ENCODE measurements at places on chromosomes 1 and 21.

DNA sequence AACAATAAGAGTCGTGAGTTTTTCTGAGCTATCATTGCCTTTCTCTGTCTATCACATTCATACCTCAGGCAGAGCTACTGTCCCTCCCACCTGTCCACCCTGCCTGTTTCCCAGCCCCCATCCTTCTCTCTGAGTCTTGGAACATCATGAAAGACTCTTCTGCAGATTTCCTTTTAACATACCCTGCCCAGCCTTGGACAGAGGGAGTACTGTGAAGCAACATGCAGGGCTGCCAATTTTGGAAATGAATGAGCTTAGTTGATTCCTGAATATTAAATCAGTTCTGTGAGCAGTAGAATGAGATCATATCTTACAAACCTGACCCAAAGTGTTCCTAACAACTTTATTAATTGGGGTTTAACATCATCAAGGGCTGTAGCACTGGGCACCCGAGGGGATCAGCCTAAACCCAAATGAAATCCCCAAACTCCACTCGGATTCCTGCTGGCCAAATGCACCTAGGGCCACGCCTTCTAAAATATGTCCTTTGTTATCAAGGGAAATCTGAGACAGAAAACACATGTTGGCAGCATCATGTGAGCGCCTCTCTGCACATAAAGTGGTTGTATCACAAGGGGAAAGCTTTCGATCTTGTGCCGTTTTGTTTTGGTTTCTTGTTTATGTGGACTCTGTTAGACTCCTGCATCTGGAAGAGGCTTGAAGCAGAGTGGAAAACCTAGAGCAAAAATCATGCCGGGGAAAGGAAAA is 357.6 kb downstream of the KIF26B start:
- DNase-seq = no peak

- DNase-seq = no peak
Measured at GRCh38 chr1:5578690-5579089, 413.5 kb downstream of the NPHP4 start.

DNA sequence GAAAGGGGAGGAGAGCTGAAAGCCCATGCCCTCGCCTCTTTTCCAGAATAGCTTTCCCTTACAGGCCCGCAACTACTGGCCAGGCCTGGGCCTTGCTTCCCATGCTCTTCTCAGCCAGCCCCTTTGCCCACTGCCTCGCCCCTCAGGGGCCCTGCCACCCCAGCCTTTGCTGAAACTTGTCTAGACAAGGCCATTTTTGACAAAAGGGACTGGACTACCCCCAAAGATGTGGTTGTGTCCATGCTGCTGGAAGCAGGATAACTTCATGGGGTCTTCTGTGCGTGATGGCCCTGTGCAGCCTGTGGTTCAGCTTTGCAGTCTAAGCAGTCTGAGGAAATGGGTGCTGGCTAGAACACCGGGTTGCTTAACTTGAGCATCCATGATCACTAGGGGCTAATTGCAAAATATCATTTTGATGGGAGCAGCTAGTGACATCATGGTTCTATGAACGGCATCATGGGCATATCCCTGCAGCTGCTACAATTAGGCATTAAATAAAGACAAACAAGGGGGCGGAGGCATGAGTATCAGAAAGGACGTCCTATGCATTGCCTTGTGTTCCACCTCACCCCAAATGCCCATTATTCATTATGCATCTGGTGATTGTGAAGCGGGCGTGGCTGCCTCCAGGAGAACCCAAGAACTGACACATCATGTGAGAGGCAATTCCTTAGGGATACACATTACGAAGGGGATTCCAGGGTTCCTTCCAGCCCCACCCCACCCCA is 36.8 kb downstream of the NTPCR start:
- DNase-seq = no peak

GRCh38 chr1:152013664-152014237 is 20.1 kb upstream of the S100A10 start:
- no peak for DNase-seq

GRCh38 chr1:51303315-51303714 is 27.0 kb downstream of the TTC39A start:
- DNase-seq = no peak

GRCh38 chr1:44453798-44454349 is 48.8 kb downstream of the RNF220 start:
- DNase-seq = no peak

GRCh38 chr21:34983680-34984086 is 65.4 kb downstream of the RUNX1 start:
- DNase-seq = no peak

- DNase-seq = no peak
Measured at GRCh38 chr1:24724345-24725208, 20.7 kb upstream of the CLIC4 start.

DNA sequence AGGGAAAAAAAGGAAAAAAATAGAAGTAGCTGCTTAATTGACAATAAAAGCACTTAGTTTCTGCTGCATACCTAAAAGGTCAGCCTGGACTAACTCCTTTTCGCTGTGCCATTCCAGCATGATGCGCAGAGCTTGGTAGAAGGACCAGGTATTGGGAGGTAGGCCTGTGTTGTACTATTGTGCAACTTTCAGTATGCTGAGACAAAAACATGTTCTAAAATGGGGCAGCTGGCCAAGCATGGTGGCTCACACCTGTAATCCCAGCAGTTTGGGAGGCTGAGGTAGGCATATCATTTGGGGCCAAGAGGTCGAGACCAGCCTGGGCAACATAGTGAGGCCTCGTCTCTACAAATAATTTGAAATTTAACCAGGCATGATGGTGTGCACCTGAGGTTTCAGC is 15.0 kb upstream of the SCCPDH start:
- no peak for DNase-seq

GRCh38 chr1:153246018-153246417 is 13.5 kb upstream of the LORICRIN start:
- DNase-seq = no peak

GRCh38 chr1:5906116-5906515 is 86.1 kb downstream of the NPHP4 start:
- no peak for DNase-seq

GRCh38 chr1:3014050-3014440 is 7.2 kb upstream of the ACTRT2 start:
- no peak for DNase-seq

DNA sequence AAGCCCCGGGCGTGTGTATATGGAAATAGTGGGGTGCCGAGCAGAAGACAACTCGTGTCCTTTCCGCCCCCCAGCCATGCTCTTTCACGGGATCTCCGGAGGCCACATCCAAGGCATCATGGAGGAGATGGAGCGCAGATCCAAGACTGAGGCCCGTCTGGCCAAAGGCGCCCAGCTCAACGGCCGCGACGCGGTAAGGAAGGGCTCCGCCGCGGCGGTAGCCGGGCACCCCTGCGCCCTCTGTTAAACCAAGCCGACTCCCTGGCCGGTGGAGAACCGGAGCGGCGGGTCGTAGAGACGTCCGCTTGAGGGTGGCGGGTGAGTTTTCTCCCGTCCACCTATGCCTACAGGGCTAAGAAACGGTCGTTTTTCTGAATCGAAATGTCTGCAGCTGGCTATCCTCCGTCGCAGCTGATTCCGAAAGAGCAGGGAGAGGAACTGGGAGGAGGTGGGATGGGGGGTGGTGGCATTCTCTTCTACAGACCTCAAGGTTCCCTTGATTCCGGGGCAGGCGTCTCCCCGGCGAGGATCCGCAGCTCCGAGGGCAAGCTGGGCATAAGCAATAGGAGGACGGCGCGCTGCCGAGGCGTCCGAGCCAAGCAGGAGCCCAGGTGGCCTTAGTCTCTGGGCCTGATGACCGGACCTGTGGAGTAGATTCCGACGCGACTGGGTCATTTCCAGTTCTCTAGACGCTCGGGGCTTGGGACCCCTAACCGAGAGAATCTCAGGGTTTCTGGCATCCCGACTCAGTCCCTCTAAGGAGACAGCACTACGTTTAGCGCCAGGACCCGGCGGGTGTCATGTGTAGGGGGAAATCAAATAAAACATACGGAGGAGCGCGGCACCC is 856 bp downstream of the LHX9 start:
- DNase-seq = no peak

DNA sequence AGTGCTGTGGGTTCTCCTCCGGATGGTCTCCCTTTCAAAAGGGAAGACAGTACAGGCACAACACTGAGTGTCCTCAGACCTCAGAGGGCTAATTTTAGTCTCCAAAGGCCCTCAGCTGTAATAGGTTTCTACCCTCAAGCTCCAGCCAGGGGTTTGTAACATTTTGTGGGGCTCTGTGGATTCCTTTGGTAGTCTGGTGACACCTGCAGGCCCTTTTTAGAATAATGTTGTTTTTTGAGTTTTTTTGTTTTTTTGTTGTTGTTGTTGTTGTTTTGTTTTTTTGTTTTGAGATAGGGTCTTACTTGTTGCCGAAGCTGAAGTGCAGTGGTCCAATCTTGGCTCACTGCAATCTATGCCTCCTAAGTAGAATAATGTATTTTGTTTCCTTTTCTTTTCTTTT is 15.0 kb upstream of the TMEM201 start:
- no peak for DNase-seq

DNA sequence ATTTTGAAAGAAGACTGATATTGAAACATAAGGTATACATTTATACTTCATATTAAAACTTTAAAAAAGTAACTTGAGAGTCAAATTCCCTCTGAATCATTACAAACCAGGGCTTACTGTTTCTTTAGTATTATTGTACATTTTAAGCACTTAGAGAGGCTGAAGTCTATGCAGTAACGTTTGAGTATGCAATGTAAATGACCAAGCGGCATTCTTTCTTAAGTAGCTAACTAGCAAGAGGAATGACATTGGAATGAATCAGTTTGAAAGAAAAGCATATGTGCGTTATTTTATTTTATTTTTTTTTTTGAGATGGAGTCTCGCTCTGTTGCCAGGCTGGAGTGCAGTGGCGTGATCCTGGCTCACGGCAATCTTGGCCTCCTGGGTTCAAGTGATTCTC is 24.3 kb downstream of the WNT2B start:
- no peak for DNase-seq

GRCh38 chr1:61808968-61809367 is 66.7 kb downstream of the PATJ start:
- no peak for DNase-seq

DNA sequence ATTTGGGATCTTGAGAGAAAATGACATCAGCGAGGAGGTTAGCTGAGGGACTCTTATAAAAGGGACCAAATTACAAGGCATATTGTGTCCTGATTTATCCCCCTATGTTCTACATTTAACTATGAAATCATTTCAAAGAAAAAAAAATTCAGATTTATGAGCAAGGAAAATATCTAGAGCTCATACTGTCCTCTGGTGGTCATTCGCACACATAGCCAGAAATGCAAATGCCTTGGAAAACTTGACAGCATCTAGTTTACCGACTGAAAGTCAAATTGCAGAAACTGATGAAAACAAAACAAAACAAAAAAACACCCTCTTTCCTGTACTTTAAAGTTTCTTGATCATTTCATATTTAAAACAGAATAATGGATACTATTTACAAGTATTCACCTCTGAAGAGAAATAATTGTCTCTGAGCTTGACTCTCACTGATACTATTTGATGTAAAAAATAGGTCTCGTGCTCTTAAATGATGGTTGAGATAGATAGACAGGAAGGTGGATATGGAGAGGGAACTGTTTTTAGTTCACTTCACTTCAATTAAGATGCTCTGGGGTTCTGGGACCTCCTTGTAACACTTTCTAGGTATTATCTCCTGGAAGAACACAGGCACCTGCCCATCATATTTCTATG is 253.8 kb downstream of the PCP4 start:
- DNase-seq = no peak

DNA sequence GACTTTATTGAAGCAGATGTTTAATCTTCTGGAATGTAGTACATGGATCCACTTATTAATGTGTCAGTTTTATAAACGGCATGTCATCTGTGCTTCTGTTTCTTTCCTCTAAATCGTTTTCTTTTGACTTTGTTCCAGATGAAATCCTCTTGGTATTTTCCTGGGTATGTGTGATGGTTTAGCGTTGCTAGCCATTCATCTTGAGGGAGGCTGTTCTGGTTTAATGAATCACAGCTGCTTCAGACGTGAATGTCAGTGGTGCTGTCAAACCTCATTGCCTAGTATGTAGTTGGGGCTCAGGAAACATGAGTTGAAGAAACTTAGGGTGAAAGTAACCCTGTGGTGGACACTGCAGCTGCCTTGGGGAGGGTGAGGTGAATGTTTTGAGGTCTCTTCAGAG is 33.2 kb downstream of the KCNK1 start:
- no peak for DNase-seq

- no peak for DNase-seq
Measured at GRCh38 chr1:167669209-167670124, 39.4 kb downstream of the RCSD1 start.

DNA sequence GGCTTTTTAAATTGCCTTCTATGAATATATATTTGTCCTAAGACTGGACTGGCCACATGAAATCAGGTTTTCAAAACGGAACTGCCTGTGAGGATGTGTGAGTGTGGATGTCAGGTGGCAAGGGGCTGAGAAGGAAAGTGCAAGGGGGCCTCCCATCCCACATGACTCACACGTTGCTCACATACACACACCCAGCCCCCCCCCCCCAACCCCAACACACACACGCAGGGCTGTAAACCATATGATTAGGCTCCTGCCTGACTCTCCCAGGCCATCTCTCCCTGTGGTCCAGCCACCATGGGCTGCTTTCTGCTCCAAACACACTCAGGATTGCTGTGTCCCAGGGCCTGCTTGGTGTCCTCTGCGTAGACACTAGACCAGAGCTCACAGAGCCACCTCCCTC is 22.4 kb downstream of the DEGS1 start:
- DNase-seq = no peak

GRCh38 chr1:100178091-100178490 is at the start of gene LRRC39:
Gene LRRC39, minus strand, starts transcription at chr1:100178256. Its CDS starts 9,740 bp downstream, at chr1:100168516.
- DNase-seq = no peak

GRCh38 chr1:89820422-89821321 is at the start of gene LRRC8D:
Gene LRRC8D, plus strand, starts transcription at chr1:89821032. Its CDS starts 112,037 bp downstream, at chr1:89933069.
- DNase-seq = peak; percentile 72
